Activated CD8-positive, alpha-beta T cell treated with anti-CD3 and anti-CD28 coated beads, Interleukin-2, amount 10 ng/mL, durations not matched to agents 7 days and 5 days (primary cell): ENCODE measurements at places on chromosomes 1 and 21.

DNA sequence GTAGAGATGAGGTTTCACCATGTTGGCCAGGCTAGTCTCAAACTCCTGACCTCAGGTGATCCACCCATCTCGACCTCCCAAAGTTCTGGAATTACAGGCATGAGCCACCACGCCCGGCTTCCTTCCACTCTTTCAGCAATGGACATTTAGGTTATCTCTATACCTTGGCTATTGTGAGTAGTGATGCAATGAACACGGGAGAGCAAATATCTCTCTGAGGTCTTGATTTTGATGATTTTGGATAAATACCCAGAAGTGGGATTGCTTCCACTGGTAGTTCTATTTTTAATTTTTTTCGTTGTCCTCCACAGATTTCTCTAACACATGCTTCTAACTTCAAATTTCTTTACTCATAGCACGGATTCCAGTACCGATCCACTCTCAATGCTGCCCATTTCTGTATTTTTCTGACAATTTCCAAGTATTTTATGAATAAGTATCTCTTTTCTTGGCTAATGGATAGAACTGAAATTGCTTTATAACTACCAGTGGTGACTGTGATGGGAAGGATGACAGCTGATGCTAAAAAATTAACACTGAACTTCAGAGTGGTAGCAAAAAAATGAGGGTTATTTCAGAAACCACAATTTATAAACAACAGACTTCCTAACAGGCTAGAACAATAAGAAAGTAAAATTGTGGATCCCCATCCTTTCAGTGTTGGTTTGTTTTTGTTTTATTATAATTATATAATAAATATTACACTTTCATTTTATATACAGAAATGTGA, 327.5 kb upstream of the RUNX1 start:
- no peak for DNase-seq
- no peak overlapping the region for H3K4me3 ChIP-seq
- H3K27ac ChIP-seq: no peak overlapping the region
- no peaks in the 10 kb centered on the region for H3K4me1 ChIP-seq
- no peaks in the 10 kb centered on the region for H3K36me3 ChIP-seq
- no peaks in the 10 kb centered on the region for H3K27me3 ChIP-seq

GRCh38 chr1:10734375-10734774, 62.1 kb downstream of the CASZ1 start:
- no peaks in the 10 kb centered on the region for H3K27me3 ChIP-seq
- no peak overlapping the region for H3K27ac ChIP-seq
- DNase-seq: no peak
- H3K4me1 ChIP-seq: no peaks in the 10 kb centered on the region

DNA sequence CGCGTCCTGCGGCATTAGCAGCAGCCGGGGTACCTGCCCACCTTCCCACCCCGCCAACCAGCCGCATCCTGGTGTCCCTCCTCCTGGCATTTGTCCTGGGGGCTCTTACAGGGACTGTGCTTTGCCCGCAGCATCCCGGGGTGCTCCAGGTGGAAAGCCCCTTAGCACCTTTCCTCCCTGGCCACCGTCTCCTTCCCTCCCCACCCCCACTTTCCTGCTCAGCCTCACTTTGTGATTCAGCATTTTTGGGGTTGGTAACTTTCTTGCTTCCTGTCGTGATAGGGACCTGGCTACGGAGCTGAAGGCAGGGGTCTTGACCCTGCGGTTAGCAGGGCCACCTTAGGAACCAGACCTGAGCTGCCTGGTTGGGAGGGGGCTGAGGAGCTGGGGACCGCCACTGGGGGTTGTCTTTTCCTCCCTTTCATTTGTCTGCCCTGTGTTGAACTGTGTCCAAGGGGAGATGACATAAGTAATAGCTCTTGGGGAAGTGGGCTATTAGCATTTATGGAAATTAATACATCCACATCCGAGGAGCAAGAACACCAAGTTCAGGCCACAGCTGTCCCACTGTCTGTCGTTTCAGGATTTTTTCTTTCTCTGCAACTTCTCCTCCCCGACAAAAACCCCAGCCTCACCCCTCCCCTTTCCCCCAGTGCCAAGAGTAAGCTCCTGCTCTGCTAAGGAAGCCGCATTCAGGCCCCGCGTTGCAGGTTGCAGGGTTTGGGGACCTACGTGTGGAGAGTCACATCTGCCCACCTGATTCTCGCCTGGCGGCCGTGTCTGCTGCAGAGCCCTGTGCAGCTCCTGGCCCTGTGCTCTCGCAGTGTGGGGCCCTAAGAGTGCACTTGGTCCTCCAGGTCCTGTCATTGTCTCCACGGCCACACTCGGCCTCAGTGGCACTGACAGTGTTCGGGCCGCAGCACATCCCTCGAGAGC, 1.6 kb upstream of the NPHP4 start:
- no peaks in the 10 kb centered on the region for H3K27me3 ChIP-seq
- H3K4me3 ChIP-seq: peak overlapping the region; percentile 96
- H3K27ac ChIP-seq: peak overlapping the region; percentile 96
- peaks cover 16% of the 10 kb centered on the region for H3K36me3 ChIP-seq

DNA sequence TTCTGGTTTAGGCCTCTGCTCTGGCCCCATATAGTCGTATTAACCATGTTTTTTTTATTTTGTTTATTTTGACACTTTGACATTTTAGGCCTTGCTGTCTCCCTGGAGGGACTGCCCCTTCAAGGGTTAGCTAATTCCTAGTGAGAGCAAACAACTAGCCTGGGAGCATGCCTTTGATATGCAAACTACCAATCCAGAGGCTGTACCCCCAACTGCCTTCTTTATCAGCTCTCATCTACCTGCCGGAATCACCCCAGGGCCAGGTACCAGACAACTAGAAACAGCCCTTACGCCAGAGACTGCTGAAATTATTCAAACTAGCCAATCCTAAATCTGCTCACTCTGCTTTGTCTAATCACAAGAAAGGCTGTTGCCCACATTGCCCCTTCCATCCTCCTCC, 13.0 kb upstream of the ST6GALNAC5 start:
- H3K27me3 ChIP-seq: peaks cover 5% of the 10 kb centered on the region
- H3K27ac ChIP-seq: no peak overlapping the region
- no peaks in the 10 kb centered on the region for H3K4me1 ChIP-seq
- H3K4me3 ChIP-seq: no peak overlapping the region
- no peaks in the 10 kb centered on the region for H3K36me3 ChIP-seq

GRCh38 chr1:162458236-162458635, 39.4 kb upstream of the UHMK1 start:
- DNase-seq: no peak
- H3K27ac ChIP-seq: no peak overlapping the region
- H3K4me3 ChIP-seq: no peak overlapping the region

GRCh38 chr1:173057984-173058383, 7.2 kb upstream of the TNFSF18 start:
- H3K4me1 ChIP-seq: peaks cover 13% of the 10 kb centered on the region
- no peaks in the 10 kb centered on the region for H3K27me3 ChIP-seq
- no peak overlapping the region for H3K27ac ChIP-seq
- no peaks in the 10 kb centered on the region for H3K36me3 ChIP-seq

DNA sequence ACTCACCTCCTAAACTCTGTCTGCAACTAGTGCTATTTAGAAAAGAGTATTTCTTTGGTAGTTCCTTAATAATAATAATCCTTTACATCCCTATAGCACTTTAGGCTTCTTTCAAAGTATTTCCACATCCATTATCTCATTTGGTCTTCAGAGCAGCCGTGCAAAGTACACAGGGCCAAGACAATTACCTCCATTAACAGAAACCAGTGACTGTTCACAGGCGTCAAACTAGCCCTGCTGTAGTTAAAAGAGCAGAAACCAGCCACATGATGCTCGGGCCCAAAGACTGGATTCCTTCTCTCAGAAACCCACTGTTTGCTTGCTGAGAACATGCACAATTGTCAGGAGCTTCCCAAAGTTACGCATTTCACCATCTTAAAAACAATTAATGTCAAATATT, 396.0 kb upstream of the DAB1 start:
- H3K27ac ChIP-seq: no peak overlapping the region
- H3K4me3 ChIP-seq: no peak overlapping the region
- no peaks in the 10 kb centered on the region for H3K4me1 ChIP-seq

DNA sequence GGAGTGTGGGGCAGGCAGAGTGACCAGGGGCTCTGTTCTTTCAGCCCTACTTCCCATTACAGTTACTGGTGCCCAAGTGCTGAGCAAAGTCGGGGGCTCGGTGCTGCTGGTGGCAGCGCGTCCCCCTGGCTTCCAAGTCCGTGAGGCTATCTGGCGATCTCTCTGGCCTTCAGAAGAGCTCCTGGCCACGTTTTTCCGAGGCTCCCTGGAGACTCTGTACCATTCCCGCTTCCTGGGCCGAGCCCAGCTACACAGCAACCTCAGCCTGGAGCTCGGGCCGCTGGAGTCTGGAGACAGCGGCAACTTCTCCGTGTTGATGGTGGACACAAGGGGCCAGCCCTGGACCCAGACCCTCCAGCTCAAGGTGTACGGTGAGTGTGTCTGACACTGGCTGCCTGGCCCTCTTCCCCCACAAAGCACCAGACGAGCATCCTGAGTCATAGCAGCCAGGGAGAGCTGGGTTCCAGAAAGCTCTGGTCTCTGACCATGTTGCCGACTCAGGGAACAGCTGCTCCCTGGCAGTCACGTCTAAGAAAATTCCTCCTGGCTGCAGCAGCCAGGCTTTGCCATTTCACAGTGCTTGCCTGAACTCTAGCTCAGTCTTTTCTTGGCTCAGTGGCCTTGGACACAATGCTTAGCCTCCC, 3.3 kb downstream of the SLAMF8 start:
- H3K27me3 ChIP-seq: peaks cover 34% of the 10 kb centered on the region
- no peak overlapping the region for H3K27ac ChIP-seq
- H3K4me1 ChIP-seq: peaks cover 44% of the 10 kb centered on the region
- H3K4me3 ChIP-seq: no peak overlapping the region
